Cortex of kidney (tissue), 1 donor: ENCODE measurements at places on chromosomes 12 and 14.

DNA sequence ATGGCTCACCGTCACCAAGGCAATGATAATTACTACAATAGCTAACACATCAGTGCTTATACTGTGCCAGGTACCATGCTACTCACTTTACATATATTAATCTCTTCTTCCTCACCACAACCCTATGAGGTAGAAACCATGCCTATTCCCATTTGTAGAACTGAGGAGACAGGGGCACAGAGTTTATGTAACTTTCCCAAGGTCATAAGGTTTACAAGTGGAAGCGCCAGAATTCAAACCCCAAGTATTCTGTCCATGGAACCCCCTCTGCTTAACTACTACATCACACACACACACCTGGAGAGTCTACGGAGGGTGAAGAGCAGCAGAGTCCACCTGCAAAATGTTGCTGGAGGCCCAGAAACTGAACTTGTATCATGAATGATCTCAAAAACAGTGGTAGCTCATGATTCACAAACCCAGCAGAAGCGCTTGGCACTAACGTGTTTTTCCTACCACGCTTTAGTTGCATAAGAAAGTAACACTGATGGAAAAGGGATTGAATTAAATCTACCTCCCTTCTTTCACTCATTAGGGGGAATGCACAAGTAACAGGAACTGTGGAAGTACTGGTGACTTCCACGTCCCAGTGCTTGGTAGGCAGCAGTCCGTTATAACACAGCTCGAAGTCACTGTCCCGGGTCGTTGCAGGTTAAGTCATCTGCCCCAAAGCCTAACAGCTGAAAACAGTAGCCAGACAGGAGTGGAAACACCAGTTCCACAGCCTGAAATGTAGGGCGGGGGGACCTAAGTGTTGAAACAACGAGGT is 2.0 kb downstream of the ITPR2 start:
- DNase-seq = no peak

- no peak for DNase-seq
Observed at GRCh38 chr14:89458713-89459420, 41.8 kb upstream of the FOXN3 start.

- DNase-seq = no peak
Observed at GRCh38 chr14:100236881-100237280, 2.1 kb upstream of the YY1 start.

- DNase-seq = no peak
Observed at GRCh38 chr12:74619084-74619483, 81.4 kb downstream of the ATXN7L3B start.

GRCh38 chr12:102776041-102776440 is 141.0 kb downstream of the PAH start:
- DNase-seq = no peak

DNA sequence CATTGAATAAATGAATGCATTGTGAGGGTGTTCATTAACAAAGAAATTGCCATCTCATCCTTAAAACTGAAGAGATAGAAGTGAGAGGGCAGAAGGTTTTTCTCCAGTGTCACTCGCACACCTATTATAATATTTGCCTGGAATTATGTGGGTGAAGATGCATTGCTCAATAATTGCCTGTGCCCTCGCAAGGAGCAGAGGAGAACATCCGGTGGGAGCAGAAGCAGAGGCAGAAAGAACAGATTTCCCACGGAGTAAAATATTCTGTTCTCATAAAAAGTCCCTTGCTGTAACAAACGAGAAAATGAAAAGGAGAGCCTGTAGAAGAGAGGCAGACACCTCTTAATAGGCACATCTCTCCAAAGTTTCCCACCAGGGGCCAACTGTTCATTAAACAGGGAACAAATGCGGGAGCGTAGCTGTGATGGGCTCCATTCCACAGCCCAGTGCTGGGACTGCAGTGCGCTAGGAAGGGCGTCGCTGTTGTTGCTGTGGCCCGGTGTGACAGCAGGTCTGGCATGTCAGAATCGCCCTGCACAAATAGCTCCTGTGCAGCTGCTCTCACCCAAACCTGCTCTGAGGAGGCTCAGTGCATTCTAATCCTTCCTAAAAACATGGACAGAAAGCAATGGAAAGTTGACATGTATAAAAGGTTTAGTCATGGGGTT is 359.8 kb downstream of the APAF1 start:
- DNase-seq = no peak

DNA sequence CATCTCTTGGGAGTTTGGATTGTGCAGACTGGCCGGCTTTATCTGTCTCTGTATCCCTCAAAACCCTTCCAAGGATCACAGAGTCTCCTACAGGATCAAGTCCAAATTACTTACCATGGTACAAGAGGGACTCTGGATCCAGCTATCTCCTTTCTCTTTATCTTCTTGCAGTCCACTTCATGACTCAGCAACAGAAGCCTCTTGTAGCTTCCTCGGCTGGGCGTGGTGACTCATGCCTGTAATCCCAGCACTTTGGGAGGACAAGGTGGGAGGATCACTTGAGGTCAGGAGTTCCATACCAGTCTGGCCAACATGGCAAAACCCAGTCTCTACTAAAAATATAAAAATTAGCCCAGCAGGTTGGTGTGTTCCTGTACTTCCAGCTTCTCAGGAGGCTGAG is 189.7 kb downstream of the BCAT1 start:
- DNase-seq = no peak

- no peak for DNase-seq
Observed at GRCh38 chr14:53278602-53279506, 125.7 kb upstream of the DDHD1 start.

GRCh38 chr12:97306147-97306546 is 156.5 kb upstream of the RMST start:
- no peak for DNase-seq

DNA sequence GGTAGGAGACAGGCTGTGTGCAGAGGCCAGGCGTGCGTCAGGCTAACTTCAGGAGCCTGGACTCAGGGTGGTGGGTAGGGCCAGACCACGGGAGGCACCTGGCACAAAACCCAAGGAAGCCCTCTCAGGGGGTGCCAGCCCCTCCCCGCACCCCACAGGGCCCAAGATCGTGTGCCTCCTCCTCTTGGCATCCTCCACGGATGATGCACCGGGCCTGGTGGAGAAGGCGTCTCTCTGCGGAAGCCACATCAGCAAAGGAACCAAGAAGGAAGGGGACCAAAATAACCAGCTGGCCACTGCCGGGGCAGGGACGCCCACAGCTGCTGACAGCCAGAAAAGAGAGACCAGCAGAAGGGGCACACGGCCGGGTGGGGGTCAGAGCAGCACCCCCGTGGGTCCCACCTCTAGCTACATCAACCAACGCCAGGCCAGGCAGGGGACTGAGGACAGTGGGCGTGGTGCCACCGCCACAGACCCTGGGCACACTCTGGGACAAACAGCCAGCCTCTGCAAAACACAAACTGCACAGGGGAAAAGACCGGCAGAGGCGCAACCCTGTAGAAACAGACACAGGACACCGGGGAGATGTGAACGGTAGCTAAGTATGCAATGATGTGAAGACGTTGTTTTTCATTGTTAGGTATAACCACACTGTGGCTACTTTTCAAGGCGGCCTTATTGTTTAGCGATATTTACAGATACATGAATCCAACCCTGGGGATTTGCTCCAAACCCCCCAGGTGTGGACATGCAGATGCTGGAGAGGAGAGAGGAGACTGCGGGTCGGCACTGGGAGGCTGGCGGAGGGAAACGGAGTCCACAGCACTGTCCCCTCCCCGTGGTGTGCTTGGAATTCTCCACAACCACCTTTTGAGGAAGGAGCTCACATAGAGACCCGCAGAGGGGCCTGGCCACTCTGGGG is 26.1 kb upstream of the C14orf180 start:
- no peak for DNase-seq

DNA sequence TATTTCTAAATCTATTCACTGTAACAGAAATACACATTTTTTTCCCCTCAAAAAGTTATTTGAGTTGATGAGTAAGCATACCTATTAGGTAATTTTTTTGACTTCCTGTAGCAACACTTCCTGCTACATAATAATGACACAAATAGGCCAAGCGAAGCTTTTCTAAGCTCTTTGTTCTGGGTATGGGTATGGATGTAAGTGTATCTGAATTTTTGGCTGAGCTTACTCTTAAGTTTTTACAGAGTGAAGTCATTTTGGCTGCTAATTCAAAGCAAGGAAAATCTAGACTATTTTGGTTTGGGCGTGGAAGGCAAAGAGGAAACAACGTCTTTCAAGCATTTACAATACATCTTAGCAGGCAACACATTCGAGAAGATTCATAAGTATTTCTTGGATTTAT is 1206.0 kb upstream of the FLRT2 start:
- no peak for DNase-seq

- no peak for DNase-seq
Observed at GRCh38 chr14:39219075-39219499, 14.6 kb upstream of the MIA2 start.

DNA sequence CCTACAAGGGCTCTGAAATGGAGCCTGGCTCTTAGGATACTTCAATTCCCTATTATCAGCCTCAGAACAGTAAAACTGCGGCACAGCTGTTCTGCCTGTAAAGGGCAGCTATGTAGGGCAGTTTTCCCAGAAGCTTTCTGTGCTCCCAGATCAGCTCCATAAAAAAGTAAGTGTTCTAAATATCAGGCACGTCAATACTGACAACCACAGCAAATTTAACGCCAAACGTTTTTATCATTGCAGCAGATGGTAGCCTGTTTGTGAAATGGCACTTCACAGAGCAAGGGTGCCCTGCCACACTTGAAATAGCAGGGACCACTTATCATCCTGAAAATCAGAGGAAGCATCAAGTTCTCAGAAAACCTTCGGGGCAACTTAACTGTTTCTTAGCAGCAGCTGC is 54.8 kb upstream of the PTHLH start:
- no peak for DNase-seq

DNA sequence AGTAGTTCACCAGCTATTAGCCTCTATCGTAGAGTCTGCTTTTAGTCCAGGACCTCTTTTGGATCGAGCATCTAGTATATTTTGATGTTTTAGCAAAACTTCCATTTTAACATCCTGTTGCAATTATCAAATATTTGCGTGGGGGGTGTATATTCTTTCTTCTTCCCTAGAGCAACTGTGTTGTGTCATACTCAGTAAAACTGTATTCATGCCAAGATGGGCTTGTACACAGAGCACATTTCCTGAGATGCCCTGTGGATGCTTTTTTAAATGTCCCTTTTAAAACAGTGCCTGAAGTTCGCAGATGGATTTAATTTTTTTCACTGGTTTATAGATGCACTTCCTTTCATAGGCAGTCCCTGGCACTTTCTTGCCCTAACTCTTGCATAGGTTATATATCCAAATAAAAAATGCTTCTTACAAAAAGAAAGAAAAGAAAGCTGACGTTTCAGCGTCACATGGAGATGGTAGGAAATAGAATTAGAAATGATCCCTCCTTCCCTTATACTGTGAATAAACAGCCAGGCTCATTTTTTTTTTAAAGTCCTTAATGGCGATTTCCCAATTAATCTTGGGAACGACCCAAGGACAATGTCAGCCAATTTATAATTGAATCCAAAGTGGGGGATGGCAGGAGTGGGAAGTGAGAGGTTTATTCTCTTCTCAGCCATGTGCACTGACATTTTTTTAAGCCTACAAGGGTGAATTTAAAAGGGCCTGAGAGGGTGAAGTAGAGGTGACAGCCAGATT is 247.0 kb downstream of the SLC41A2 start:
- DNase-seq = no peak

GRCh38 chr14:66295386-66295785 is 190.8 kb upstream of the CCDC196 start:
- DNase-seq = no peak
